ENCODE measurements at places on chromosomes 6 and 20.

- no peak for DNase-seq
Measured at GRCh38 chr6:150118627-150119026, 24.2 kb upstream of the PPP1R14C start.

GRCh38 chr6:140872885-140873284 lies 1259.8 kb upstream of the GJE1 start:
- no peak for DNase-seq

DNA sequence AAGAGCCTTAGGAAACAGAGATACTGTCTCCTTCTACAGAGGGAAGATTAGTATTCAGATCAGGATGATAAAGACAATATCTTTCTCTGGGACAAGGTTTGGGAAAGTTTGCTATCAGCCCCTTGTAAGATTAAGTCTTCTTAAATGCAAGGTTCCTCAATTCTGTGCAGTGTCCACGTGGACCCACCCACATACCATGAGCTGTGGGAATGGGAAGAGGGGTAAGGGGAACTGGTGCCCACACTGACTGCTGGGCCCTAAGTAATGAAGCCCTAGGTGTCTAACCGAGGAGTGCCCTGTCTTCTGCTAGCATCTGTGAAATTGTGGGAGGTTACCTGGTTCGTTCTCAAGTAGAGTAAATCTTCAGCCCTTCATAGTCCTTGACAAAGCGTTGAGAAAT lies 5.8 kb upstream of the SSTR4 start:
- DNase-seq = no peak

DNA sequence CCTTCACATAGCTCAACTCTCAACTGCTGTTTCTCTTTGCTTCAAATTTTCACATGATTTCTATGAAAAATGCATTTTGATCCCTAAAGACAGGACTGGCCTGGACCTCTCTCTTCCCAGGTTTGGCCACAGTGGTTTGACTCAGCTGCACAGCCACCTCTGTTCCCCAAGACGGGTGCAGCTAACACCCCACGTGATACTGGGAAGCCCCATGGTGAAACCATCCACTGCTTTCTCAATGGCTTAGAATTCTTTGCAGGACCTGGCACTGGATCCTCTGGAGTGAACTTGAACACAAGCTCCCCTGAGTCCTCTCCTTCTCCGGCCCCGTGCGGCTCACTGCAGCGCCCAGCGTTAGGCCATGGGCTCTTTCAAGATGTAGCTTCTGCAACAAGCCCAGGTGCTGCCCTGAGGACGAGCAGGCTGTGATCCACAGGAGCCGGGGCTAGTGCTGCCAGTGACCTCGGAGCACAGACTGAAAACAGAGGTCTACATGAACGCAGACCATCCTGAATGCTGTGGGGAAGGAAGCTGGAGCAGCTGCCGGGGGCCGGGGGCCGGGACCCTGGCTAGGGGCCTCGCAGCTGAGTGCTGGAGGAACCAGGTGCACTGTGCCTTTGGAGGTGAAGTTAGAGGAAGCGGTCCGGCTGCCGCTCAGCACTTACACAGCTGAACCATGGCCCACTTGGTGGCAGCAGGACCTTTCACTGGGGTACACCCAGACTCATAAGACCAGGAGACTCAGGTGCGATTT lies 58.8 kb upstream of the MPC1 start:
- no peak for DNase-seq

- DNase-seq = no peak
Measured at GRCh38 chr6:8075185-8075584, 11.0 kb upstream of the BLOC1S5 start.

DNA sequence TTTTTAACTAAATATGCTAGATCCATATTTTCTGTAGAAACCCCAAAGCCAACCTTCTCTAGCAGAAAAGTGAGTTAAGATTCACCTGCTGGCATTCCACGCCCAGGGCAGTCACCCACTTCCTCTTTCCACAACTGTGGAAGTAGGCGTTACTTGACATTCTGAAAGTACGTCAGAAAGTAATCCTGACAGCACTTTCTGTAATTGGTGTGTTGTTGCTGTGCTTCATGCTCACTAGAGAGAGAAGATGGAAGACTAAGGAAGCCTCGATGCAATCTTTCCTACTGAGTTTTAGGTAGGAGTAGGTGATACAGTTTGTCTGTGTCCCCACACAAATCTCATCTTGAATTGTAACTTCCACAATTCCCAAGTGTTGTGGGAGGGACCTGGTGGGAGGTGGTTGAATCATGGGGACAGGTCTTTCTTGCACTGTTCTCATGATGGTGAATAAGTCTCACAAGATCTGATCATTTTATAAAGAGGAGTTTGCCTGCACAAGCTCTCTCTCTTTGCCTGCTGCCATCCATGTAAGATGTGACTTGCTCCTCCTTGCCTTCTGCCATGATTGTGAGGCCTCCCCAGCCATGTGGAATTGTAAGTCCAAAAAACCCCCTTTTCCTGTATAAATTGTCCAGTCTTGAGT lies 101.1 kb downstream of the MAP3K7 start:
- no peak for DNase-seq

DNA sequence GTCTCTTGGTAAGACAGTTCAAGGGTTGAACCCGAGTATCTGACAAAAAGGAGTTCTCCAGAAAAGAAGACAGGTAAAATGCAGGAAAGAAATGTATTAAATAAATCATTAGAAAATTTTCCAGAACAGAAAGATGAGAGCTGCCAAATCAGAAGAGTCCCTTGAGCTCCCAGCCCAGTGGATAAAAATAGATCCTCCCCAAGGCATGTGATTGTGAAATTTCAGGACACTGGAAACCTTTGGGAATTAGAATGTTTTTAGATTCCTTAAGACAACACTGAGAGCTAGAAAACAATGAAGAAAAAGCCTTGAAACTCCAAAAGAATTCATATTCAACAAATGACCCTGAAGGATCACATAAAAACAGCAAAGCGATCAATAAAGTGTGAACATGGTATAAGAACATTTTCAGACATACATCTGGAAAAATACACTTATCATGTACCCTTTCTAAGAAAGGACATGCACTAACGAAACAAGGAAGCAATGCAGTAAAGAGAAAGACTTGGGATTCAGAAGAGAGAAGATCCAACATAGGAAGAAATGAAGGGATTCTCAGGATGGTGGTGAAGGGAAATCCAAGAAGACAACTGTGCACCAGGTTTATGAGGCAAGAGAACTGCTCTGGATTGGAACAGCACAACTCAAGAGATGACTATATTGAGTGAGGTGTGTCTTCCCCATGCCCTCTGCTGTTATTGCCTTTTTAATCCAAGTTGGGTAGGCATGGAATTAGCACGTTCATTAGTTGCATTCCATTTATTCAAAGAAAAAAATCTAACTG lies 390.4 kb downstream of the SYNE1 start:
- no peak for DNase-seq

DNA sequence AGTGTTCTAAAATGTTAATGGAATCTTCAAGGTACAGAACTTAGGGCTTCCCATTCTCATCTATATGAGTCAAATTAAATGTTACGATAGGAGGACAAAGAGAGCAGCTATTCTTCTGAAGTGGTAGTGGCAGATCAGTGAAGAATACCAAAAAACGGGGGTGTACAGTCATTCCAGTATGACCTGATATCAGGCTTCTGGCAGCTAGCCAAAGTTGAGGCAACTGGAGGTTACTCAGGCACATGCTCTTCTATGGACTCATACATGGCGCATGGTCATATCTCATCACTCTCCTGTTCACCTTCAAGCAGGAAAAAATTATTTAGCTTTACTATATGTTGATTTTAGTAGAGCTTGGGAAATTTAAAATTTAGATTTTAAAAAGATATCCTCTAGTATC lies 1608.8 kb downstream of the GRIK2 start:
- DNase-seq = no peak
